ENCODE measurements at places on chromosomes 7 and 10.

DNA sequence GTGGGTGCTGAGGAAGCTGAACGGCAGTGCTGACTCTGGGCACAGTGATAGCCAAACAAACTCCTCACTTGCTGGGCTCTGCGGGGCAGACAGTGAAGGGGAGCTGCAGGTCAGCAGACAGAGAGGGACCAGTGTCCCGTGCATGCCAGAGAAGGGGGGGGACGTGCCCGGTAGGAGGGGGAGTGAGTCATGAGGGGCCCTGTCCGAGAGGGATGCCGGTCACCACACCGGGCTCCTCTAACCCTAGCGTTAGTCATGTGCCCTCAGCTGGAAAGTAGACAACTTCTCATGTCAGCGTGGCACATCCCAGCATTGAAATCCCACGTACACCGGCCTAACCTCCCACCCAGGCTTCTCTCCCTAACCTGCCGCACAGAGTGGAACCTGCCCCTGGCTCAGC lies 117.1 kb upstream of the DPP6 start:
- DNase-seq, result no peak

DNA sequence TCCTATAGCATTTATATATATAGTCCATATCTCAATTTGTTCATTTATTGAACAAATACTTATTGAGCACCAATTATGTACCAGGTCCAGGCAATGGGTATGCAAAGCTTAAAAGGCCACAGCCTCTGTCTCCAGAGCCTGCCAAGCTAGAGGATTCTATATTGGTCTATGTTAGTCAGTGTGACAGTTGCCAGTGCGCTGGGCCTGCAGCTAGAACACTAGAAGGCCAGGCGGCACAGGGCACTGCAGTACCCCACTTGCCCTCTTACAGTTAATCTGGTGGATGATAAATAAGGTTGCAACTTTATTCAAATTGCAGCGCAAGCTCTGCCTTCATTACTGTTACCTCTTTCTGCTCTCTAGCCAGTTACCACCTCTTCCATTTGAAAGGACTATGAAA lies 68.8 kb downstream of the PPP1R3C start:
- no peak for DNase-seq

GRCh38 chr10:94363251-94363565 lies 469 bp upstream of the NOC3L start:
- DNase-seq, result no peak

GRCh38 chr10:110556969-110557601 lies 10.4 kb upstream of the SMC3 start:
- no peak for DNase-seq

GRCh38 chr10:75407713-75408508 lies 6.3 kb upstream of the ZNF503 start:
- no peak for DNase-seq

- DNase-seq, result no peak
Measured at GRCh38 chr7:108135446-108136190, 5.5 kb upstream of the LAMB4 start.

DNA sequence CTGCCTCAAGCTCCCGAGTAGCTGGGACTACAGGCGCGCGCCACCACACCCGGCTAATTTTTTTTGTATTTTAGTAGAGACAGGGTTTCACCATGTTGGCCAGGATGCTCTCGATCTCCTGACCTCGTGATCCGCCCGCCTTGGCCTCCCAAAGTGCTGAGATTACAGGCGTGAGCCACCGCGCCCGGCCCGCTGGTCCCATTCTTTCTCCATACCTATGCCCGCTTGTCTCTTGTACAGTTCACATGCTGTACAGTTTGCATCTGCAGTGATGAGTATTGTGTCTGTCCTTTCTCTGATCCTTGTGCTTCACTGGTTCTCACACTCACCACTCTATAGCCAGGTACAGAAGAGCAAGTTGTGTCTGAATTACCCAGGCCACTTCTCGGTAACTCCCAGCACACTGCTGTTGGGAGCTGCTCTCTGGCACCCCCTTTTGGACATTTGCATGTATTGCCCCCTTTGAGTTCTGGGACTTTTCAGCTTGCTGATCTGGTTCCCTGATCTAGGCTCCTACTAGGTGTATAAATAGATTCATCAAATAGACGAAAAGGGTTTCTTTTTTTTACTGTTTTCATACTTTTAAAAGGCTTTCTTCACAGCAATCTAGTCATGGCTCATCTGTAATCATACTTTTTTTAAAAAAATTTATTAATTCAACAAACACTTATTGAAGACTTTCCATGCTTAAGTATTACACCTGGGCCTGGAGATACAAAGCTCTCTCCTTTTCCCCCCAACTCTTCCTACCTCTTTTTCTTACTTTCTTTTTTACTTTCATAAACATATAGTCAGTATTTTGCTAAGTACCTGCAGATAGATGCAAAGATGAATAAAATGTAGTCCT lies 53.5 kb downstream of the AOAH start:
- DNase-seq, result peak; percentile 39

DNA sequence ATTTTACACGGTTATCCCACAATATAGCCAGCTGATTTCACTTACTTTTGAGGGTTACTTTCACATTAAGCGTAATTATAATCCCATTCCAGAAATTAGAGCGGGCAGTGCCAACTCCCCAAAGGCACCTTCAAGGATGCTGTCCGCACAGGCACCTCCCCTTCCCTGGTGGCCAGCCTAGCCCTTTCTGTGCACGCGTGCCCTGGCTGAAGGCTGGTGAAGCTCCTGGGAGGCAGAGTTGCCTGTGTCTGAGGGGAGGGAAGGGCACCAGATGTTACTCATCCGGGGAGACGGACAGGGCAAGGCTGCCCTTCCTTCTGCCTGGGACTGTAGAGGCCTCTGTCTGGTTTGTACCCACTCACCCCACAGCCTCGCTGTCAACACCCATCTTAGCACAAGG lies 198.4 kb downstream of the TCERG1L start:
- DNase-seq, result no peak

DNA sequence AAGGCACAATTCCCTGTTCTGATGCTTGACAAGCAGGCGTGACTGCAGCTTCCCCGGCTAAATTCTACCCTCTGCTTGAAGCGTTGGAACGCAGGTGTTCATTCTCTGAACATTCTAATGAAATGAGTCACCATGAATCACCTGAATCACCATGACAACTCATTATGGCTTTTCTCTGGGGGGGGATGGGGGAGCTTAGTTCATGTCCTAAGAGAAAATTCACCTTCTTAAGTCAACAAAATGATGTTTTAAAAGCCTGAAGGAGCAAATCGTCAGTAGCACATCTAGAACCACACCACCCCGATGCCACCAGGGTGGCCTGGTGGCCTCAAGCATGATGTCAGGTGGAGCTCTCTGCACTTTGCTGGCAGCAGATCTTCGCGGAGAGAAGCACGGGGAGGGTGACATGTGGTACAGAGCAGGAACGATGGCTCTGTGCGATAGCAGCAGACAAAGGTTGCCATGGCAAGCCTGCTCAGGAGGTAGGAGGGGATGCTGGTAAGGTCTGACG lies 33.7 kb downstream of the DDC start:
- no peak for DNase-seq

DNA sequence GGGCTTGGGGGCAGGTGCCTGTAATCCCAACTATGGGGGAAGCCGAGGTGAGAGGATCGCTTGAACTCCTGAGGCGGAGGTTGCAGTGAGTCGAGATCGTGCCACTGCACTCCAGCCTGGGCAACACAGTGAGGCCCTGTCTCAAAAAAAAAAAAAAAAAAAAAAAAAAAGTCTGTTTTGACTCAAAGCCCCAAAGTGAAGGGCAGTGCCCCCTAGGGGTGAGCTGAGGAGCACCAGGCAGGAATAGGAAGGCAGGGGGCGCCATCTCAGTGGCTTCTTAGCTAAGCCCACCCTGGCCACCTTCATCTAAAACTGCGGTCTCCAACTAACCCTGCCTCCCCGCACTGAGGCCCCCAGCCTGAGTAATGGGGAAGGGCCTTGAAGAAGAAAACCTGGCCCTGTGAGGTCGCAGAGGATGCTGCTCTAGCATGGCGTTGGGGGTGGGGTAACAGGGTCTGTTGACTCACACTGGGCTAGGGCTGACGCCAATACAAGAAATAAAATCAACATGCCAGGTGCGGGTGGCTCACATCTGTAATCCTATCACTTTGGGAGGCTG lies 9.8 kb downstream of the PODXL start:
- no peak for DNase-seq

GRCh38 chr10:102678842-102679289 lies 34.6 kb downstream of the TRIM8 start:
- no peak for DNase-seq

- DNase-seq, result no peak
Measured at GRCh38 chr10:78906734-78907390, 161.9 kb upstream of the ZMIZ1 start.

GRCh38 chr10:125035136-125035535 lies 93.2 kb downstream of the ZRANB1 start:
- peak; percentile 90 for DNase-seq

GRCh38 chr7:84792231-84792893 lies 394.5 kb downstream of the SEMA3D start:
- DNase-seq, result no peak

DNA sequence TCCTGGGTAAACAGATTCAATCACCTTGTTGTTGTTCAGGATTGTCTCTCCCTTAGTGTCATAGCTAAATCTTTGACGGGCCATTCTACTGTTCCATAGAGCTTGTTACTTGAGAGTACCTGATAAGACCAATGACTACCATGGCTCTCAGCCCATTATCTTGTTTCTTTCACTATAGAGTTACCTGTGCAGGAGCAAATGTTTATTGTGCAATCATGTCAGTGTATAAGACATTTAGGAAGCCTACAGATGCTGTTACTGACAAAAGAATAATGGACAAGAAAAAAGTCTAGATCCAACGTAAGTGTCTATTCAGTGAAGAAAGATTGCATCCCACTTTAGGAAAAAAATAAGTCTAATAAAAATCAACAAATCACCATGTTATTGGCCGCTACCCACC lies 1041.7 kb upstream of the AUTS2 start:
- no peak for DNase-seq

DNA sequence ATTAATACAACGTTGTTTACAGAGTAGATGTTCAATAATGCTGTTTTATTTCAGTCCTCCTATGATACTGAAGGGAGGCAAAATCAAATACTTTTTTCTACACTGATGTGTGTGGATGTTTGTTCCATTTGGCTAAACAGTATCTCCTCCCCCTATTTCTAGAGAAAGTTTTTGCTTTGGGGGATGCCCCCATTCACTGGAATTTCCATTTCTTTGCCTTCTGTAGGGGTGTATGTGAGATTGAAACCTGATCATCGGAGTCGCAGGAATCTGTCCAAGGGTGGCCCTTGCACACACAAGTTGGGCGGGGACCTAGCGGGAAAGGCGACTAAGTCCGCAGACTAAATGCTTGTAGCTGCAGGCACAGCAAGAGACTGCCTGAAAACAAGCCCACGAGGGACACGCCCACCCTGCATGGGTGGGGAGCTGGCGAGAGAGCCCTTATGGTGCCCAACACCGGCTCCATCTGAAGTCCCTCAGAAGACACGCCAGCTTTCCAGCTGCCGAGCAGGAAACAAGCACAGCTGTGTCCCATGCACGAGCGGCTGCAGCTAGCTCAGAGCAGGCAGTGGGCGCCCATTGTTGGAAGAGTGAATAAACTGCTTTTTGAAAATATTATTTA lies 58.0 kb downstream of the ESYT2 start:
- no peak for DNase-seq

DNA sequence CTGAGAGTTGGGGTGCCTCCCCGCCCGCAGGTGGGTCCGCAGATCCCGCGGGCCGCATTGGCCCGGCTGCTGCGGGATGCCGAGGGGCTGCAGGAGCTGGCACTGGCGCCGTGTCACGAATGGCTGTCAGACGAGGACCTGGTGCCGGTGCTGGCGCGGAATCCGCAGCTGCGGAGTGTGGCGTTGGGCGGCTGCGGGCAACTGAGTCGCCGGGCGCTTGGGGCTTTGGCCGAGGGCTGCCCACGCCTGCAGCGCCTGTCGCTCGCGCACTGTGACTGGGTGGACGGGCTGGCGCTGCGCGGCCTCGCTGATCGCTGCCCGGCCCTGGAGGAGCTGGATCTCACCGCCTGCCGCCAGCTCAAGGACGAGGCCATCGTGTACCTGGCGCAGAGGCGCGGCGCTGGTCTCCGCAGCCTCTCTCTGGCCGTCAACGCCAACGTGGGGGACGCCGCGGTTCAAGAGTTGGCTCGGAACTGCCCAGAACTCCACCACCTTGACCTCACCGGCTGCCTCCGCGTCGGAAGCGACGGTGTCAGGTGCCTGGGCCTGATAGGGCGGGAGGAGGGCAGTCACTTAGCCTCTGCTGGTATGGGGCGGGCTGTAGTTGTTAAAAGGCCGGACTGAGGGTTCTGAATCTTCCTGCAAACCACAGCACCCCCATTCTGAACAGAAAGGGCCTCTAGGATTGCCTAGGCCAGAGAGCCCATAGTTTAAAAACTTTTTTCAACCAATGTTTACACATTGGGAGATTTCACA lies 1.3 kb downstream of the FBXL15 start:
- DNase-seq, result no peak

- no peak for DNase-seq
Measured at GRCh38 chr7:112970771-112971170, 115.9 kb downstream of the GPR85 start.

- no peak for DNase-seq
Measured at GRCh38 chr7:65744406-65744805, 128.5 kb upstream of the VKORC1L1 start.

DNA sequence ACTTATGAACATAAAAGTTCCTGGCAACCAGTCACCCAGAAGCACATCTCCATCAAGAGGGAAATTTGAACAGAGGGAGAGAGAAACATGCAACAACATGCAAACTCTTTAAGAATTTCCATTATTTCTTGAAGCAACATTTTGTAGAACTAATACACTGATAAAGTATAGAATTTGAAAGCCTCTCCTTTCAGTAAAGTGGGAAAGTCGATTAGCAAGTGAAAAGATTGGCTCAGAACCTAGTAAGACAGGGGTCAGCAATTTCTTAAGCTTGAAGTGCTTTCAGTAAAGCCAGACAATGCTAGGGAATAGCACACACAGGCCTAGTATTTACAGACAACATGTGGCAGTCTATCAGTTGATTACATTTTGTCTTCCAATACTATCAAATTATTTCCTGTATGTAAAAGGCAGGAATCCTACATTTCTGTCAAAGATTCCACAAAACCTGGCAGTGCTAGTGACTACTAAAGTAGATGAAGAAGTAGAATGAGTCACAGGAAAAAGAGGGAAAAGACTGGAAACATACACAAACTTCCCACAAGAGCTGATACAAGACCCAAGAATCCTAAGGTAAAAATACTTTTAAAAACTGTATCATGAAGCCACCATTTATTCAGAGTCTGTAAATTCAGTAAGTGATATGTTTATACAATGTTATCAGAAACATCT lies 25.2 kb downstream of the DNAJC1 start:
- DNase-seq, result peak; percentile 33

DNA sequence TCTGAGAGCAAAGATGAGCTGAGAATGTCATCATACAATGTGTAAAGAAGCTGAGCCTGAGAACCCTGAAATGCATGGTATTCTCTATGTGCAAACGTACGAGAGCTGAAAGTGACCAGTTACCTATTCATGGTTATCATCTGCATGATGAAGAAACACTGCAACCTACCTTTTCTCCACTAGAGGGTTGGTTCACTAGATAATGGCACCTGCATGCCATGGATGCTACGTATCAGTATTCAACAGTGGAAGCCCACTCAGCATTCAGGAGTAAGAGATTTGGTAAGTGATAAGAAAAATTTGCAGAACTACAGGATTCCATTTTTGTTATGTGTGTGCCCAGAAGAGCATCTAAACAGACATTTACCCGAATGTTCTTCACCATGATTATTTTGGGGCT lies 145.4 kb downstream of the PTPRN2 start:
- DNase-seq, result no peak

Data from astrocyte of the cerebellum (primary cell).